ENCODE measurements at places on chromosomes 16 and 17.

GRCh38 chr16:68833251-68833650 is 10.1 kb upstream of the TANGO6 start:
- no peak for DNase-seq

DNA sequence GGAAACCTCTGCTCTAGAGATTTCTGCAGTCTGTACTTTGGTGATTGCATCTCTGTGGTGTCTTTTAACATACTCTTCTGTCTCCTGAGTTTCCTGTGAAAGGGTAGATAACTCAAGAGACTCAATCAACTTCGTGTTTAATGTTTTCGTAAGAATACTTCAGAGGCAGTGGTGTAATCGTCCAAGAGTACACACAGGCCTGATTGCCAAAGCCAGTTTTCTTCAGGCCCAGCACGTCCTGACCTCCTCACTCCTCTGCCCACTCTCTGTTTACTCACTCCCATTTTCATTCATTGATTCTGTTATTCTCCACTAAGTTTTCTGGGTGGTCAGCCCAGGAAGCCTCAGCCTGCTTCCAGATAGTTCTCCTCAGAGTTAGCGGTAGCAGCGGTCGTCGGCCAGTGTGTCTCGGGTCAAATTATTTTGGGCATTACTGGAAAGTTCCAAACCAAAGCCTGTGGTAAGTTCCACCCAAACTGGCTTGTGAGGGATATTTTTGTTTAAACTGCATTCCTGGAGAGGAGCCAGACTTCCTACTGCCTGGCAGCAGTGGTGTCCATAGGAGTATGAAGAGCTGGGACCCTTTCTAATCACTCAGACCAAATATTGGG is 293.2 kb downstream of the WWOX start:
- DNase-seq, result no peak

DNA sequence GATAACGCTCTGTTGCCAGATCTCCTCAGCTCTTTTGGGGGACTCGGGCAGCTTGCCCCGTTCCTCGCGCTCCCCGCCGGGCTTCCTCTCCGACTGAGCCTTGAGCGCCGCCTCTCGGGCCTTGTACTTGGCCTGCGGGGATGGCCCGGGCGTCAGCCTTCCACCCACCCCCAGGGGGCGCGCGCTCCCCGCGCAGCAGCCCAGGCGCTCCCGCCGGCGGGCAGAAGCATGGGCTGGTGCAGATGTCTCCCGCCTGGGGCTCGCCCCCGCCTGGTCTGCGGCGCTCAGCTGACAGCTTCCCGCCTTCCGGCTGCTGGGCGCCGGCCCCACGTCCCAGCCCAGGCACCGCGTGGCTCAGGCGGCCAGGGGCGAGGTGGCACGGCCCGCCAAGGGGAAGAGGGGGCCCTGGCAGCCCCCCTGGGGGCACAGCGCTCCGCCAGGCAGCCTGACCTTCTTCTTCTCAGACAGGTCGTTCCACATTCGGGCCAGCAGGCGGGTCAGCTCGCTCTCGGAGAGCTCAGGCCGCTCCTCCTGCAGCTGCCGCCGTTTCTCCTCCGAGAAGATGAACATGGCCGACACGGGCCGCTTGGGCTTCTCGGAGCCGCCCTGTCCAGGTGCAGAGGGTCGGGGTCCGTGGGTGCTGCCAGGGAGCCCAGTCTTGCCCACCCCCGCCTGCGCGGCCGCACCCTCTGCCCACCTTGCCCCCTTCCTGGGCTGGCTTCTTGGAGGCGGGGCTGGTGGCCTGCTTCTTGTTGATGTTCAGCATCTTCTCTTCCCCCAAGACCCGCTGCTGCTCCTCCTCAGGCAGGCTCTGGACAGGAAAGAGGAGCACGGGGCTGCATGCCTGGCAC is 8.9 kb downstream of the UBTF start:
- peak; percentile 92 for DNase-seq

GRCh38 chr16:67542464-67542863 is 13.8 kb downstream of the RIPOR1 start:
- DNase-seq, result peak; percentile 68

GRCh38 chr16:65222536-65222935 is 100.7 kb upstream of the CDH11 start:
- no peak for DNase-seq

DNA sequence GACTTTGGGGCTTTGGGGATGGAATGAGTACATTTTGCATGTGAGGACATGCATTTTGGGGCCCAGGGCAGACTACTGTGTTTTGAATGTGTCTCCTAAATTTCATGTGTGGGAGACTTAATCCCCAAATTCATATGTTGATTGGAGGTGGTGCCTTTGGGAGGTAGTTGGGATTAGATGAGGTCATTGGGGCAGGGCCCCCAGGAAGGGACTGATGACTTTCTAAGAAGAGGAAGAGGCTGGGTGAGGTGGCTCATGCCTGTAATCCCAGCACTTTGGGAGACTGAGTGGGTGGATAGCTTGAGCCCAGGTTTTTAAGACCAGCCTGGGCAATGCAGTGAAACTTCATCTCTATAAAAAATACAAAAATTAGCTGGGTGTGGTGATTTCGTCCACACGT is 42.8 kb upstream of the RAI1 start:
- DNase-seq, result no peak

DNA sequence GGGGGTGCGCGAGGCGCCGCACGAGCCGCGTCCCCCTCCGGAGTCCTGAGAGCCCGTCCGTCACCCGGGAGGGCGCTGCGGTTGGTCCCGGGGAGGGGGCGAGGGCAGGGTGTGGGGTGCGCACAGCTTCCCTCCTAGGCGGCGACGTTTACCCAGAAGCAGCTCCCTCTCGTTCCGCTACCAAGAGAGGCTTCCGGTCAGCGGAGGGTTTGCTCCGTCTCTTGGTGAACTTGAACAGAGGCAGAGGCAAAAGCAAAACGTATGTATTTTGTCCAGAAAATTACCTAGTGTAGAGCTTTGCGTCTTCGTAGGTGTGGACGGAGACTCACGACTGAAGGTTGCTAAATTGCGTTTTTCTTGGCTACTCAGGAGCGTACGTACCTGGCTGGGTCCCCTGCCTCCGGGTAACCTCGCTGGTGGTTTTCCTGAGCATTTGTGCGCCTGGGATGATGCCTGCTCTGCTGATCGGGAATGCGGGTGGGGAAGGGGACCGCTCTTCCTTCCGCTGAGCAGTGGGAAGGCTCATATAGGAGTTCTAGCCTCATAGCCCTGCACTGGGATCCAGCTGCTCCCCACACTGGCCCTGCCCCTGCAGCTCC is 833 bp downstream of the WSCD1 start:
- DNase-seq, result no peak

DNA sequence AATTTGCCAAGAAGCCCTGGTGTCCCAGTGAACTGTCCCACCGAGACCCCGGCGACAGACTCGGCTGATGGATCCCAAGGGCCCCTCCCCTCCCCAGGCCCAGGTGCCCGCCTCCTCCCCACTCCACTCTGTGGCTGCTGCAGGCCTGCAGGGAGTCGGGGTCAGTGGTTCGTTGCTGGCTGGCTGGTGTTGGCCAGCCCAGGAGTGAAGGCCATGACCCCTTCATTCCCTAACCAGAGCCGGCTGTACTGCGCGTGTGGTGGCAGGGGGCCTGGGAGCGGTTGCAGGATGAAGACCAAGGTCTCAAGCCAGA is 9.2 kb upstream of the TBX2 start:
- no peak for DNase-seq

GRCh38 chr16:85733155-85733838 is 17.6 kb downstream of the C16orf74 start:
- DNase-seq, result no peak

- peak; percentile 70 for DNase-seq
These were observed 38.8 kb downstream of the C16orf95 start for GRCh38 chr16:87278191-87279093.

GRCh38 chr16:17304491-17305119 is 166.2 kb downstream of the XYLT1 start:
- DNase-seq, result no peak

Measured in liver (tissue), 10 donors.